ENCODE measurements at places on chromosomes 7 and 10.

- DNase-seq = no peak
These were observed 421.4 kb upstream of the ZWINT start for GRCh38 chr10:56782503-56782902.

- no peak for DNase-seq
These were observed 54.9 kb downstream of the SEM1 start for GRCh38 chr7:96654630-96655188.

- peak; percentile 36 for DNase-seq
These were observed 543.3 kb downstream of the CALN1 start for GRCh38 chr7:71868797-71869196.

DNA sequence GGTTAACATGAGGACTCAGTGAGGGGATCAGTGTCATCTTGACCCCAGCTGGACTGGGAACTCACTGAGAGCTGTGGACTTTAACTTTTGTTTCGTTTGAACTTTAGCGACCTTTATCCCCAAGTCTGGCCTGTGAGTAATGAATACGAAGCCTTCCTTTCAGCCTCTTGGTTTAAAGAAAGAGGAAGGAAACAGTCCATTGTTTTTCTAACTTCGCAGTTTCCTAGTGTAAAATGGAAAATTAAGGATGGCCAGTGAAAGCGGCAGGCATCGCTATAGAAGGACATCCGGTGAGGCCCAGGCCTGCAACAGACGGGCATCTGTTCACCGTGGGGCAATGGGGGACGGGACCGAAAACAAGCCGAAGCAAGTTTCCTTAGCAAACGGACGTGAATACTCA lies 44.1 kb upstream of the ADO start:
- no peak for DNase-seq

GRCh38 chr10:4776234-4776638 lies 49.8 kb upstream of the AKR1E2 start:
- DNase-seq = peak; percentile 11

DNA sequence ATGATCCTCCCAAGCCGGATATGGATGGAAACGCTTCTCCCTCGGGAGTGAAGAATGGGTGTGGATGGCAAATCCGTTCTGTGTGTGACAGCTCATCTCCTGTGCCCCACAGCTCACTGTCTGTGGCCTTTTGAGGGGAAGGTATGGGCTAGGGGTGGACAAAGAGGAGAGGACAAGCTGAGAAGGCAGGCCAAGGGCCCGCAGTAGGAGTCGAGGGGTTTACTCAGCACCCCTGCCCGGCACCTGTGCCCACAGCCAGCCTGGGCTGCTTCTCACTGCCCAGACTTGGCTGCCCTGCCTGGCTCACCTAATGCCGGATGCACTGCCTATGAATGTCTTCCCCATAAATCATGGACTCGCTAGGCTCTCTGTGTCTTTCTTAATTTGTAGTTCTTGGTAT lies 503.8 kb downstream of the TCERG1L start:
- DNase-seq = no peak

DNA sequence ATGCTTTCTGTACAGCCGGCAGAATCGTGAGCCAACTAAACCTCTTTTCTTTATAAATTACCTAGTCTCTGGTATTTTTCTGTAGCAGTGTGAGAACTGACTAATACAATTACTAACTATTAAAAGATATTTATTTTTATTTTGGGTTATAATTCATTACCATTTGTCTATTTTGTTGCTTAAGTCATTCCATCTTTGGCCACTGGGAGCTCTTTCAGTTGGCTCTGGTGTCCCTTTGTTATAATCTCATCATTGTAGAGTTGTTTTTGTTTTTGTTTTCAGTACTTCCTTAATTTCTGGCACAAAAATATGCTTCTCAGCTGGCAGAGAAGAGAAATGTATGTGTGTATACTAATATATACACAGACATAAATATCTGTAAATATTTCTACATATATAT lies 807.9 kb upstream of the MBL2 start:
- no peak for DNase-seq

DNA sequence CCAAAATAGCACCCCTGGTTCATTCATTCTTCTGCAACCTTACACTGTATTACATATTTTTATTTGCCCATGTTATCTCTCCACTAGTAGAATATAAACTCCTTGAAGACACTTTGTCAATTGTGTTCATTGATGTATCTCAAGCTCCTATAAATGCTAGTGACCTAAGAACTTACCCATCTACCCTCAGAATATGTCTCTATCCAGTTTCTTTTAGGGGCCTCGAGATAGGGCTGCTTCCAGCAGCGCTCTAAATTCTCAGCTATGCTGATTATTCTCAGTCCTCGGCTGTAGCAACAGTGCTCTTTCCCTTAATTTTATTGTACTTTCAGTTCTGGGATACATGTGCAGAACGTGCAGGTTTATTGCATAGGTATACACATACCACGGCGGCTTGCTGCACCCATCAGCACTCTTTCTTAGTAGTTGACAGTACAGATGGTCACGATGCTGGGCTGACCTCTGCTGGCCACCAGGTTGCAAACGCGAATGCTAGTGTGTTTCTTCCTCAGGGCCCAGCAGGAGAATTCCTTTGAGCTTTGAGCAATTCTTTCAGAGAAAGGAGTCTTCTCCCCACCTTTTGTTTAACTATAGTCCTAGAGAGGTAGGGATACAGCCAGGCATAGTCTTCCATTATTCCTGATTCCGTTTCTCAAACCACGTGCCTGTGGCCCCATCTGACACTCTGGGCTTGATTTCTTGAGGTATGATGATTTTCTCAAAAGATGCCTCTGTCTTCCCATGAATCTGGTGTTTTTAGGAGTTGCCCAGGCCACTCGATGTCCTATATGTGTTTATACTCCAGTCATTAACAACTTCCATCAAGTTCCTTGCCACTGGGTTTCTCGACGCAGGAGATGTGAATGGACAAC lies 49.1 kb upstream of the CDC14C start:
- DNase-seq = peak; percentile 34

- no peak for DNase-seq
These were observed 109.2 kb downstream of the PDGFA start for GRCh38 chr7:410395-410910.

- DNase-seq = no peak
These were observed 59.6 kb upstream of the ZNF32 start for GRCh38 chr10:43708262-43708661.

- DNase-seq = peak; percentile 4
These were observed 771 bp downstream of the PHYHIPL start for GRCh38 chr10:59177031-59177797.

GRCh38 chr10:105925045-105925785 lies 1239.3 kb downstream of the SORCS1 start:
- no peak for DNase-seq

DNA sequence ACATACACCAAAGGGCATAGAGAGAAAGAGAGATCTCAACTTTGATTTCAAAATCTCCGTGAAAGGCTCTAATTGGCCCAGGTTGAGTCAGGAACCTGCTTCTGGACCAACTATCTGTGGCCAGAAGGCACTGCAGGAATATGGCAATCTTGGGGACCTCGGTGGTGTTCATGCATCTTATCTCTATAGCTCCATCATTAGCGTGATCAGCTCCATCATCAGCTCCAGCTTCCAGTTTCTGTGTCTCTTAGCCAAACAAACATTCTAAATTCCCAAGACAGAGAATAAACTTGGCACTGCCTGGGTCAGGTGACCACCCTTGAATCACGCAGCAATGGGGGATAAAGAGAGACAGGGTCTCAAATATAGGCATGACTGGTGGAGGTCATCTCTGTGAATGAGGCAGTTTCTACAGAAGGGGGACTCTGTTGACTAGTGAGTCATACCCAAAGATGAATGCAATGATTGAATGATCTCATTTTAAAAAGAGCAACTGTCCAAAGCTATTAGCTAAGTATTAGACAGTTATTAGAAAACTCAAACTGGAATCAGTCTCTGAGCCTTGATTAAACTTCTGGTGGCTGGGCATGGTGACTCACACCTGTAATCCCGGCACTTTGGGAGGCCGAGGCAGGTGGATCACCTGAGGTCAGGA lies 5.4 kb upstream of the NRF1 start:
- no peak for DNase-seq

- DNase-seq = peak; percentile 84
These were observed 50.5 kb downstream of the STK32C start for GRCh38 chr10:132257271-132257670.

- no peak for DNase-seq
These were observed 53.9 kb upstream of the IL6 start for GRCh38 chr7:22672846-22673680.

DNA sequence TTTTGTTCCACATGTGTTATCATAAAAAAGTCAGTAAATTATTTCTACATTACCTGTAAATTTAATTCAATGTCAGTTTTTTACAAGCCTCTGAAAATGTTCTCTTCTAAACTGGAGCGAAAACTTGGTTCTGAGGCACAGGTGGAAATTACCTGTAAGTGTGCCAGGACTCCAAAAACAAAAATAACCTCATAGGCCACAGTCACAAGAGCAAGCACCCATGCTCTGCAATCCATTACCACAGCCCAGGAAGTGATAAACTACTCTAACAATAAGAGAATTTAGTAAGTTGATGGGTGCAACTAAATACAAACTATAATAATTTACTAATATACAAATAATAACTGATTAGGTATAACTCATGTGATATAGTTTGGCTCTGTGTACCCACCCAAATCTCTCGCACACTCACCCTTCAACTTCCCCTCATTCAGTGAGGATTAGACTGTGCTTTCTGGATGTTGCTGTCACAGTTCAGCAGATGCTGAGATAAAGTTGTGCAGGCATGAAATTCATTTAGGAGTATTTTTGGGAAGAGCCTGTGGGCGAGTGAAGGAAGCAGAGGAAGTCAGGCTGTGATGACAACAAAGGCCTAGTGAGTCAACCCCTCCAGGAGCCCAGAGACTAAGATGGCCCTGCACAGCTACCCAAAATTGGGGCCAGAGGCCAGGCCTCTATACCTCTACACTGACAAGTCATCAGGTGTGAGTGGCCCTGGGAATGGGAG lies 16.3 kb upstream of the GIMAP6 start:
- DNase-seq = no peak

- no peak for DNase-seq
These were observed 87.6 kb upstream of the CCDC6 start for GRCh38 chr10:59993931-59994330.

DNA sequence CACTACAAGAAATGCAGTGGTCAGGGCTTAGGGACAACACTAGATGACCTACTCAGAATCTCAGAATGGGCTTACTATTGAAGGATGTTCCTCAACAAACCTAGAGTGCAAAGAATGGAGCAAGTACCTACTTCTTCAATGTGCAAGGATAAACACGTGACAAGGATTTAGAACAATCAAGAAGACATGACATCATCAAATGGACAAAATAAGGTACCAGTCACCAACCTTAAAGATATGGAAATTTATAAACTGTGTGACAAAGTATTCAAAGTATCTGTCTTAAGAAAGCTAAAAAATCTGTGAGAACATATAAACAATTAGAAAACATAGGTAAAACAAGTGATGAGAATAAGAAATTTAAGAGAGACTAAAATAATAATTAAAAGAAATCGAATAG lies 656.1 kb downstream of the ZWINT start:
- no peak for DNase-seq

DNA sequence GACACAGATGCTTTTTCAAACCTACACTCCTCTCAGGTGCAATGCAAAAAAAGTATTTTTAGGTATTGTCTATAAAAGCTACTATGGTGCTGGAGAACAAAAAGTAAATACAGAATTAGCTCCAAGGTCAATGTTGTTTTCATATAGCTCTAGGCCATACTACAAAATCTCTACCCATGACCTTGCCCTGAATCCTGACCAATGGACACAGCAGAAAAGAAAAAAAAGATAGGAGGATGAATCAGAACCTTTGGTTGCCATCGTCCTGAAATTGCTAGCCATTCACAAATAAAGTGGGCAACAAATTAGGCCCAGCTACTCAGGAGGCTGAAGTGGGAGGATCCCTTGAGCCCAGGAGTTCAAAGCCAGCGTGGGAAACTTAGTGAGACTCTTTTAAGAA lies 35.2 kb upstream of the RELN start:
- DNase-seq = no peak

DNA sequence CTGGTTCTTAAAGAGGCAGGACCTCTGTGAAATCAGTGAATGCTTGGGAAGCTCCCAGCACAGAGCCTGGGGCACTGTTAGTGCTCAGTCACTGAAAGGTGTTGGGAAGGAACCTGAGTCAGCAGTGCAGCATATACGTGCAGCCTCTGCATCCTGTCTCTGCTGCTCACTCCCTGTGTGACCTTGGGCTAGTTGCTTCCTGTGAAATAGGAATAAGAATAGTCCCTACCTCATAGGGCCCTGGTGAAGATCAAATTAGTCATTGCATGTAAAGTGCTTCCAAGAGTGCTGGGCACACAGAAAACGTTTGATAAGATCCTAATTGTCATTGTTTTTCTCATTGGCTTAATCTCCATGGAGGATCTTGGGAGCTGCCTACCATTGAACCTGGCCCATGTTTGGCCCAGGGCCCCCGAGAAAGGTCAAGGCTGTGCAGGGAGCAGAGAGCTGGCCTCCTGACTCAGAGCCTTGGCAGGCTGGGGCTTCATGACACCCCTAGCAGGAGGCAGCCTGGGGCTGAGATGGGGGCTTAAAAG lies 73.3 kb upstream of the COL13A1 start:
- no peak for DNase-seq

- DNase-seq = no peak
These were observed 133.3 kb downstream of the EXOC4 start for GRCh38 chr7:133386205-133386604.

DNA sequence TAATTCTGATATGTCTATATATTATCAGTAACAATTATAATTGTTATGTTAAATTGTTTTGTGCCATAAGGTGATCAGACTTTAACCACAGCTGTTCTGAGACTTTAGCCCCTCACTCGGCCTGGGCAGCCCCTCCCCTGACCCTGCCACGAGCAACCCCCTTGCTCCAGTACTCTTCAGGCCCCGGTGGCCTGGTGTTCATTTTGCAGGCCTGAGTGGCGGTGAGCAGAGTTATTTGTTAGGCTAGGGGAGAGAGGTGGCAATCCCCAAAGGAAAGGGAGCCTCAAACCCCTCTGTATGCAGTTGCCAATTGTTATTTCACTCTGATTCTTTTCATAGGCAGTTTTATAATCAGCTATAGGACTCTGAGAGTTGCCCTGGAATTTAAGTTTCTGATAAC lies 22.9 kb upstream of the CREB3L2 start:
- no peak for DNase-seq

DNA sequence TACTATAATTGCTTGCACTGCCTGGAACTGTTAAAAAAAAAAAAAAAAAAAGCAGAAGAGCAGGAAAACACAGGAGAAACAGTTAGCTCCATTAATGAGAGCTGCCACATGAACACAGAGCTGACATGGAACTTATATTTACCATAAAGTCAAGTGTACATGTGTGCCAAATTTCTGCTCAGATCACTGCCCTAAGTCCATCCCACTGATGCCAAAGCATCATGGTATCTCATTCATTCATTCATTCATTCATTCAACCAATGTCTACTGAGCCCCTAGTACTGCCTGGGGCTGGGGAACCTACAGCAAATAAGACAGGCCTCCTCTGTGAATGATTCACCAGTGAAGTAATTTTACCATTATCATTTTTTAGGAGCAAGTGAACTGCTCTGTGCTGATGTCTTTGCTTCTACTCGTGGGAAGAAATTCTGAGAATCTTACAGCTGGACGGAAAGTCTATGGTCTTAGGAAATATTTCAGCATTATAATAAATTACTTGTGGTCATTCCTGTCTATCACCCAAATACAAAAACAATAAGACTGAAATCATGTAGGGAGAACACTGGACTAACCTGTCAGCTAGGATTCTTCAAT lies 58.8 kb upstream of the ABLIM1 start:
- DNase-seq = no peak
